ENCODE measurements at places on chromosomes 3 and 15.

DNA sequence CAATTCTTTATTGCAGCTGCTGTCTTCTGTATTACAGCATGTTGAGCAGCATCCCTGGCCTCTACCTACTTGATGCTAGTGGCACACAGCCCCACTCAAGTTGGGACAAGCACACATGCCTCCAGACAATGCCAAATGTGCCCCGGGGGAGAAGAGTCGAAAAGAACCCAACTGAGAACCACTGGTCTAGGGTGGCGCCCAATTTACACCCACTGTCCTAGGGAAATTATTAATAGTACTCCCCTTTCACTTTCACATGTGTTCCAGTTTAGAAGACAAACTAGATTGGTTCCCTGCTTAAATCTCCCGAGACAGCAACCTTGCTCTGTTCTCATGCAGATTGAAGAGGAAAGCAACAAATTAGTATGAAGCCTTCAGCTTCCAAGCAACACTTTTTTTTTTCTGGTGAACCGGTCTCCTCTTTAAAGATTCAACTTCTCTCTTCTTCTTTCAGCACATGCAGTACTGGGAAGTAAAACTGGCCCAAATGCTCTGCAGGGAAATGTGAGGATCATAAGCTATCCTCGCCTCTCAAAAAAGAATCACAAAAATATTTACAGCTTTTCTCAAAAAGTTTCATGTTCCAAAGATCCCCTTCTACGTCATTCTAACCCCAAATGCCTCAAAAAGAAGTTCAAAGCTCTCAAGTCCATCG, 823.9 kb upstream of the CFAP20DC start:
- no peak for DNase-seq

DNA sequence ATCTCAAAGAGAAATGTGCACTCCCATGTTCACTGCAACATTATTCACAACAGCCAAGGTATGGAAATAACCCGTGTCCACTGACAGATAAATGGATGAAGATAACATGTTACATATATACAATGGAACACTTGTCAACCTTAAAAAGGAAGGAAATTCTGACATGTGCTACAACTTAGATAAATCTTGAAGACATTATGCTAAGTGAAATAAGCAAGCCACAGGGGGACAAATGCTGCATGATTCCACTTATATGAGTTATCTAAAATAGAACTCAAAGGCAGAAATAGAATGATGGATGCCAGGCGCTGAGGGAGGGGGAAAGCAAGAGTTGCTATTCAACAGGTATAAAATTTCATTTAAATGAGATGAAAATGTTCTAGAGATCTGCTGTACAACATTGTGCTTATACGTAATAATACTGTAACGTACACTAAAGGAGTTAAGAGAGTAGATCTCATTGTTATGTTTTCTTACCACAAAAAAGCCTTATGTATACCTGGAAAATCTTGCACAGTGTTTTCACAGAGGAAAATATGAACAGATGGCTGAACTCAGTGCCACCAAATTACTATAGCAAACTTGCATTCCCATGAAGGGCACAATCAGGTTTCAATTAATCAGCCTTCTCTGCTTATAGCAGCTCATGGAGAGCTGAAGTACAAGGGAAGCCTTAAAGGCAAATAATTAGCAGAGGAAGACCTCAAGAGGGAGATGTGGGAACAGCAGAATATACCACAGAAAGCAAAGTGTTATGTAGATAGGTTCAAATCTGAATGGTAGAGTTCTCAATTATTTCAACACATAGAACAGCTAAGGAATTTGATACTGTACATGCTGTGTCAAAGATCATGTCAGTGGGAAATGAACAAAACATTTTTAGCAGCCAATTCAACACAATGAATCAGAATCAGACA, 8.1 kb upstream of the VPS39 start:
- no peak for DNase-seq

GRCh38 chr3:154872074-154872473, 208.0 kb upstream of the MME start:
- no peak for DNase-seq

DNA sequence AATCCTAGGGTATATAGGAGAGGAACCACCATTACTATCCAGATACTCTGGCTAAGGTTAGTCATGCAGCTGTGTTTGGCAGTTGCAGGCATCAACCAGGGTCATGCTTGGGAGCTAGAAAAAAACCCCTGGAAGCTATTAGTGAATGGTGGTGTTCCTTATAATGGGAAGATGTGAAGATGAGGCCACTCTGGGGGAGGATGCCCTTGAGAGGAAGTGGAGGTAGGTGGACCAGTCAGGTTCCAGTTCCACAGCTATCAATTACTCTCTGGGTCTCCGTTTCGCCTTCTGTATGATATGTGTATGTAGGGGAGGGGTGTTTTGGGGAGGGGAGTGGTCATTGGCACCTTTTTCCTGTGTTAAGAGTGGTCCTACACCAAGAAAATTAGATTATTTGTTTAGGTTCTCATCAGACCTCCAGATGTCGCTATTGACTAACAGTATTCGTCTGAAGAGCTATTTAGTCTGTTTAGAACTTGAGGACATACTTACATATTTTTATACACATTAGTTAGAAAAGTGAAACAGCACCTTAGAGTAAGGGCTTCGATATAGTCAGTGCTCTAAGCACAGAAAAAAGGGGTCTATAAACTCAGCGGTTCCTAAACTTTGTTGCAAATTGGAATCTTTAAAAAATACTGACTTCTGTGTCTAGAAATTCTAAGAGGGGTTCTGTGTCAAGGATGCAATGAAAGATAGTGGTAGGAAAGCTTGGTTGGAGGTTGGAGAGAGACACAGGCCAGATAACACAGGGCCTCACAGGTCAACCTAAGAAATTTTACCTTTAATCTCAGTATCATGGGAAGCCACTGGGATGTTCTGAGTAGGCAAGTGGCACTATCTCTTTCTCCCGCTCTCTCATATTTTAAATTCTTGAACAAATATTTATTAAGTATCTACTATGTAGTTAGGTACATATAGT, 9.1 kb upstream of the HPS3 start:
- no peak for DNase-seq

GRCh38 chr3:104598848-104599511, 767.7 kb upstream of the ALCAM start:
- no peak for DNase-seq

- DNase-seq: no peak
Measured at GRCh38 chr3:184526088-184526433, 35.5 kb upstream of the EPHB3 start.

- no peak for DNase-seq
Measured at GRCh38 chr3:174857301-174857700, 1.8 kb upstream of the NAALADL2 start.

DNA sequence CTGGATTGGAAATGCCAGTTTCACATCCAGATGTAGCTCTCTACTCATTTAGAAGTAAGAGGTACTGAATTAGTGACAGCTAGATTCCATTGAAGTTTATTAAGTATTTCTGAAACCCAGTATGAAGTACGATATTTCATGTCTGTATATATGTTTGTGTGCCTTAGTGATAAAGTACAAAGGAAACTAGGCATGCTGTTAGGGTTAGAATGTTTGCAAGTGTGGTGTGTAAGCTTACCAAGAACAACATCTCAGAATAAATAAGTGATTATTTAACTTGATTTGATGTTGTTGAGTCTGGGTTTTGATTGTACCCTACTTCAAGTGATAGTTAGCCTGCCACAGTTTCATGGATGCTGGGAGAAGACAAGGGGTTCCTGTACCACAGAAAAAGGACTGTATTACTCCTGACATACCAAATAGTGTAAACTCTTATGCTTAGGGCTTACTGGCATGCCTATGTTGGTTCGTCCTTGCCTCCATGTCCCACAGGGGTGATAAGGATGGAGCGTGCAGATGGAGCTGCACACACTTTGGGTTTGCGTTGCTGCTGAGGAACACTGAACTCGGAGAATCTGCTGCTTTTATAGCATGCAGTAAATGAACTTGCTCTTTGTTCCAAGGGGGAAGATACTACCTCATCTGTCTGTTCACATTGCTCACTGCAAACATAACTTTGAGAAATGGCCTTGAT, 43.6 kb downstream of the FNDC3B start:
- no peak for DNase-seq

DNA sequence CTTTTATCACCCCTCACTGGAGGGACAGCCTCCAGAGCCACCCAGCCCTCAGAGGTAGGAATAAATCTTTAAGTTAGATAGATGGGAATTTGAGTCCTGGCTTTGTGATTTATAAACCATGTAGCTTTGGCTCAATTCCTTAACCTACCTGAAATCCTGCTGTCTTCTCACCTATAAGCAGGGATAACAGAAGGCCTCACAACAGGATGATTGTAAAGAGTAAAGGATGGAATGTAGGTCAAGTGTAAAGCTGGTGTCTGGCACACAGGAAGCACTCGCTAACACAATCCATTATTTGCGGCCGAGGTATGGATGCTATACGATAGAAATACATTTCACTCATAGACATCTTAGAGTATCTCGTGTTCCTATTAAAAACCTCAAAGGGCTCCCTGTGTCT, 162.9 kb upstream of the LRTM1 start:
- no peak for DNase-seq
